Naive thymus-derived CD4-positive, alpha-beta T cell (primary cell): ENCODE measurements at places on chromosomes 13 and 19. TPM values are rescaled to one million over a fixed set of nuclear protein-coding genes. Genes with fewer than 3 reads are reported as not detected.

The GRIK5 gene
- polyA plus RNA-seq: 0.09 TPM

The FGF14 gene
- not detected for polyA plus RNA-seq

The IRGC gene
- polyA plus RNA-seq: not detected

The EDNRB gene
- polyA plus RNA-seq: not detected

- DNase-seq: no peak
Observed at GRCh38 chr19:49361438-49362047, 673 bp downstream of the TEAD2 start.

DNA sequence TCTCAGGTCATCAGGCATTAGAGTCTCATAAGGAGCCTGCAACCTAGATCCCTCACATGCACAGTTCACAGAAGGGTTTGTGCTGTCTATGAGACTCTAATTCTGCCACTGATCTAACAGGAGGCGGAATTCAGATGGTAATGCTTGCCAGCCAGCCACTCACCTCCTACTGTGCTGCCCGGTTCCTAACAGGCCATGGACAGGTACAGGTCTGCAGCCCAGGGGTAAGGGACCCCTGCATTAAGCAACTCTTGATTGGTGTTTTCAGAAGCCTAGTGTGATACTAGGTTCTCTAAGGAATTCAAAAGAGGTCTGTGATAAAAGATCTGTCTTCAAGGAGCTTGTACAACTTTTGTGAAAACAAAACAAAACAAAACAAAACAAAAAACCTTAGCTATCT, 31.1 kb downstream of the CAB39L start:
- DNase-seq: no peak

GRCh38 chr13:20080377-20081164, 80.3 kb downstream of the GJA3 start:
- no peak for DNase-seq

DNA sequence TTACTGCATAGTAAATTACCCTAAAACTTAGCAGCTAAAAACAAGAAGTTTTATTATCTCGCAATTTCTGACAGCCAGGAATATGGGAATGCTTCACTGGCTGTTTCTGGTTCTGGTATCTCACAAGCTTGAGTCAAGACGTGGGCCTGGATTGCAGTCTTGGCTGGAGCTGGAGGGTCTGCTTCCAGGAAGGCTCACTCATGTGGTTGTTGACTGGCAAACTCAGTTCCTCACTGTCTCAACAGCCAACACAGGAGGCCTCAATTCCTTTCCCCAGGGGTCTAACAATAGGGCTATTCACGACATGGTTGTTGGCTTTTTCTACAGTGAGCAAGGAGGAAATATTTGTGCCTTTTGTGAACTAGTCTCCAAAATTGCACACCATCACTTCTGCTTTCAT, 146.3 kb downstream of the GPC5 start:
- no peak for DNase-seq

GRCh38 chr19:40510526-40511115, 43.8 kb downstream of the SPTBN4 start:
- DNase-seq: no peak
